Gastroesophageal sphincter (tissue), 4 donors: ENCODE measurements at places on chromosomes 2 and 18.

GRCh38 chr2:237453671-237454070 is 33.4 kb upstream of the MLPH start:
- ATAC-seq = no peak

- ATAC-seq = no peak
Observed at GRCh38 chr18:9973470-9973869, 59.7 kb downstream of the VAPA start.

- no peak for ATAC-seq
Observed at GRCh38 chr18:980586-980985, 75.9 kb downstream of the ADCYAP1 start.

- ATAC-seq = no peak
Observed at GRCh38 chr2:118249531-118249930, 161.3 kb downstream of the INSIG2 start.

- no peak for ATAC-seq
Observed at GRCh38 chr18:46199515-46200147, 95.4 kb downstream of the HAUS1 start.

GRCh38 chr18:75473316-75473715 is 45.8 kb upstream of the SMIM21 start:
- no peak for ATAC-seq

GRCh38 chr18:75378376-75379315 is 48.9 kb downstream of the SMIM21 start:
- ATAC-seq = no peak
